Stimulated activated CD4-positive, alpha-beta T cell treated with anti-CD3 and anti-CD28 coated beads, Interleukin-4, amount 100 ng/mL, for 24 hours (primary cell): ENCODE measurements at places on chromosomes 5 and 9.

DNA sequence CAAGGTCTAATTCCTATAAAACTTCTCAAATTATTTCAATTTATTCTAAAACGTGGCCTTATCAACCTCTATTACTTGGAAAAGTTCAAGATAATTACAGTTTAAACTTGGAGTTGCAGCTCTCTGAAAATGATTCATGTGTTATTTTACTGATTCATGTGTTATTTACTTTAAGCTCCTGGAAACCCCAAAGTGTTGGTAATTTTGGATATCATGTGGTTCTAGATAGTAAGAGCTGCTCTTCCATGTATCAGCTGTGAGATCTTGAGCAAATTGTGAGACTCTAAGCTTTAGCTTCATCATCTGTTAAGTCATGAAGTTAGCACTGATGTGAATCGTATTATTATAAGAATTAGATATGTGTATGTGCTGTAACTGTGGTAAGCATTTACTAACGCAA, 749.2 kb downstream of the TLE4 start:
- no peak for DNase-seq

GRCh38 chr9:105679257-105680022, 14.9 kb upstream of the TMEM38B start:
- no peak for DNase-seq

- DNase-seq: no peak
Measured at GRCh38 chr5:142491270-142491669, 166.4 kb upstream of the SPRY4 start.

DNA sequence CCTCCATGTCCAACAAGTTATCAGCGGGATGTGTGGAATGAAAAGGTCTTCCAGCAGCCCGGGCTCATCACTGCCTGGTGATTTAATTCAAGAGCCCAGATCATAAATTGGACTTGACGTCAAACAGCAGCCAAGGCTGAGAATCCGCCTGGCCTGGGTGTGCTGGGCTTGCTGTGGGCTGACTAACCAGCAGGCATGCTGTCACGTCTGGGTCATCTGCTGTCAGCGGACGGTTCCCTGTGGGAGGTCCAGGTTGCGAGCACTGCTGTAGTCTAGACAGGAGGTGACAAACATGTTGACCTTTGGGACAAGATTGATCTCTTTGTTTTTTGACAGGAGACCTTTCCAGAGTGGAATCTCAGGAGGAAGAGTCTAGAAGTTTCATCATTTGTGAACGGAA, 289.7 kb downstream of the OSTF1 start:
- no peak for DNase-seq

DNA sequence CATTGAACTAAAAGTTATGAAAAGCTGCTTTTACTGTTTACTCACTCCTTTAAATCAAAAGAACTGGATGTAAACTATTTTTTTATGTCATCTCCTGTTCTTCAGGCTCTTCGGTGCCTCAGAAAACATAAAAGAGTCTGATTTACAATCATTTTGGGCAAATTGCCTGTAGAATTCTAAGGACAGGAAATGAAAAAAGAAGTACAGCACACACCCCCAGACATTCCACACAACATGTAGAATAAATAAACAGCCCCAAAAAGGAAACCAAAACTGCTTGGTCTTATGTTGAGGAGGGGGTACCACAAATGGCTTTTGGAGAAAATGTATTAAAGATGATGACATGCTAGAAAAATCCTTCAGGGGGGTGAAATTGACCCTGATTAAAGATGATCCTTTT, 57.2 kb downstream of the ITGA1 start:
- DNase-seq: no peak

GRCh38 chr9:3936520-3937235, 363.2 kb downstream of the GLIS3 start:
- no peak for DNase-seq

DNA sequence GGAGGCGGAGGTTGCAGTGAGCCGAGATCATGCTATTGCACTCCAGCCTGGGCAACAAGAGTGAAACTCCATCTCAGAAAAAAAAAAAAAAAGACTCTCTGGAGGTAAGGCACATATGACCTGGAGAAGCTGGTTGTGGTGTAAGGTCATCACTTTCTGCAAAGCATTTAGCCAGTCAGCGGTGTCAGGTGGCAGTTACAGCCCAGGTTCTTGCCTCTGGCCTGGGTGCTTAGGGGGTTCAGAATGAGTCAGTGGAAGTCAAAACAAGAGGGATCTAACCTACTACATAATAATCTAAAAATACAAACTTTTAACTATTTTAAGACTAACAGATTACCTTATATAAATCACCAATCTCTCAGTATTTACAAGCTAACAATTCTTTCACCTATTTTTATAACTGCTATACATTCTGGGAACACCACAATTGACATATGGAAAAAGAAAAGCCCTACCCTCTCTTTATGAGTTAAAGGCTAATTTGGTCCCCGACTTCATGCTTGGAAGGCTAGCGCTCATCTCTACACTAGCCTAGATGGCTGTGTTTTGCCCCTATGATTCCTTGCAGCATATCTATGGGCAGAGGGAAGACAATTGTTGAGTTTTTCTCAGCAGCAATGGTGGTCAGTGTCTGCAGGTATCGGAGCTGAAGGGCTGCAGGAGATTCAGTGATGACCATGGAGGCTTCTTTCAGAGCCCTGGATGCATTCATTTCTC, 29.2 kb downstream of the STOM start:
- DNase-seq: no peak

GRCh38 chr5:9314558-9314957, 231.3 kb downstream of the SEMA5A start:
- no peak for DNase-seq
